Activated CD4-positive, alpha-beta T cell treated with anti-CD3 and anti-CD28 coated beads, Interleukin-2, amount 50 U/mL, for 1 hour (primary cell): ENCODE measurements at places on chromosomes 5 and 9.

DNA sequence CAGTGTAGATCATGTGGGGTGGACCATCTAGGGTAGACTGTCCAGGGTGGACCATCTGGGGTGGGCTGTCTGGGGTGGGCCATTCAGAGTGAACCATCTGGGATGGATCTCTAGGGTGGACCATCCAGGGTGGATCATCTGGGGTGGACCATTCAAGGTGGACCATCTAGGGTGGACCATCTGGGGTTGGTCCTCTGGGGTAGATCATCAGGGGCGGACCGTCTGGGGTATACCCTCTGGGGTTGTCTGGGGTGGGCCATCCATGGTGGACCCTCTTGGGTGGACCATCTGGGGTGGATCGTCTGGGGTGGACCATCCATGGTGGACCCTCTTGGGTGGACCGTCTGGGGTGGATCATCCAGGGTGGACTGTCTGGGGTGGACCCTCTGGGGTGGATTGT lies 64.3 kb downstream of the KCNT1 start:
- DNase-seq, result no peak

GRCh38 chr9:71638627-71639026 lies 129.7 kb downstream of the CEMIP2 start:
- DNase-seq, result no peak

DNA sequence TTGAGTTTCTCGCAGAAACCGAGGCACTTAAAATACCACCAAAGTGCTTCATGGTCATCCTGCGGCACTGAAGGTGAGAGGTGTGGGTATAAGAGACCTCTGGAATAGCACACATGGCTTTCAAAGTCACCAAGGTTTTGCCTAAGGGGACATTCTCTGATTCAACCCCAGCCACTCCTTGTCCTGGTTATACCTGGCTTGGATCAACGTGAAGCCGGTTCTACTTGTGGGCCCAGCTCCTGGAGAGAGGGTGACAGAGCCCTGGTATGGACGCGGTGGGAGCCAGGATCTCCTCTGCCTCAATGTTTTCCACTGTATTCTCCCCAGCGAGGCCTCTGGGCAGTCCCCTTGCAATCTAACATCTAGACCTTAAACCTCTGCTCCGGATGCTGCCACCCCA lies 132.0 kb downstream of the FSTL4 start:
- DNase-seq, result no peak

DNA sequence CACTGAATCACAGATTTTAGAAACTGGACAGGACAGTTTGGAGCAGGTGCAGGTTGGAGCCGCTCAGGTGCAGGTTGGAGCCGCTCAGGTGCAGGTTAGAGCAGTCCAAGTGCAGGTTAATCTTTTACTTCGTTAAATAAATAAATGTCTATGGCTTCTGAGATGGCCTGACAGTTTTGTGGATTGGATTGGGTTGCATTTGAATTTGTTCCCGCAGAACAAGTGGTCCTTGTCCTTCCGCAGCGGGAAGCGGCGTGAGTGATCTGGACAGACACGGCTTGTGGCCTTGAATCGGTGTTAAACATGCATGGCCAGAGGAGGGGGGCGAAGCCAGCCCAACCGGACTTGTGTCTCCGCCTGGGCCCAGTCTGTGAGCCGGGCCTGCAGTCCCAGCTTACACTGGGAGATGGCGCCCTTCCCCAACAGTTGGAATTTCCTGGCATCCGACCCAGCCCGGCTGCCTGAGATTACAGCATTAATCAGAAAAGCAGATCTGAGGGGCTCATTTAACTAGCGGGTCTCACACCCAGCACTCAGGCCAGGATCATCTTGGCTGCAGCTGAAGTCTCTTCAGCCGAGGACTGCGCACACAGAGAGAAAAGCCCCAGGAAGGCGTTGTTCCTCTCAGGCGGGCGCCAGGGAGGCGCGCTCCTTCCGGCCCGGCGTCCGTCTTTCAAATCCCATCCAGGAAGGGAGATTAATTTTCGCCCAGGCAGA lies 1.5 kb upstream of the OLFM1 start:
- DNase-seq, result no peak

- DNase-seq, result no peak
Observed at GRCh38 chr5:119285070-119285916, 70.5 kb upstream of the TNFAIP8 start.

GRCh38 chr5:54932789-54933188 lies 52.6 kb downstream of the ESM1 start:
- no peak for DNase-seq
